Kidney (tissue), 22 donors: ENCODE measurements at places on chromosomes 3 and 15. TPM values are rescaled to one million over a fixed set of nuclear protein-coding genes. Genes with fewer than 3 reads are reported as not detected.

GRCh38 chr3:123370819-123371218 is 78.1 kb downstream of the ADCY5 start:
- H3K27me3 ChIP-seq = no peaks in the 10 kb centered on the region
- no peak for DNase-seq
- no peaks in the 10 kb centered on the region for H3K36me3 ChIP-seq
- H3K27ac ChIP-seq = no peak overlapping the region

GRCh38 chr3:13785853-13786436 is 93.9 kb downstream of the WNT7A start:
- H3K27me3 ChIP-seq = no peaks in the 10 kb centered on the region
- H3K4me1 ChIP-seq = no peaks in the 10 kb centered on the region
- H3K27ac ChIP-seq = no peak overlapping the region
- H3K4me3 ChIP-seq = no peak overlapping the region
- no peaks in the 10 kb centered on the region for H3K36me3 ChIP-seq

Gene UROC1
- not detected for total RNA-seq

- H3K4me3 ChIP-seq = no peak overlapping the region
- DNase-seq = no peak
- peaks cover 4% of the 10 kb centered on the region for H3K4me1 ChIP-seq
- H3K27ac ChIP-seq = no peak overlapping the region
- no peaks in the 10 kb centered on the region for H3K27me3 ChIP-seq
These were observed 43.1 kb downstream of the GBE1 start for GRCh38 chr3:81718311-81718710.

- no peak for DNase-seq
- no peaks in the 10 kb centered on the region for H3K36me3 ChIP-seq
- no peak overlapping the region for H3K4me3 ChIP-seq
- no peak overlapping the region for H3K27ac ChIP-seq
These were observed 60.3 kb downstream of the STRIT1 start for GRCh38 chr3:155233213-155233612.

Gene ADGRG7
- not detected for total RNA-seq

- no peaks in the 10 kb centered on the region for H3K36me3 ChIP-seq
- no peak overlapping the region for H3K27ac ChIP-seq
- H3K27me3 ChIP-seq = no peaks in the 10 kb centered on the region
- no peak overlapping the region for H3K4me3 ChIP-seq
- no peaks in the 10 kb centered on the region for H3K4me1 ChIP-seq
- DNase-seq = no peak
These were observed 400.4 kb downstream of the MAGI1 start for GRCh38 chr3:65638301-65638700.

- peak; percentile 55 for DNase-seq
- H3K27me3 ChIP-seq = peaks cover 2% of the 10 kb centered on the region
- peak overlapping the region; percentile 30 for H3K4me3 ChIP-seq
These were observed 130.3 kb downstream of the MINAR1 start for GRCh38 chr15:79562403-79562815.

- H3K4me3 ChIP-seq = no peak overlapping the region
- H3K27ac ChIP-seq = no peak overlapping the region
- no peaks in the 10 kb centered on the region for H3K27me3 ChIP-seq
These were observed 221.2 kb downstream of the SNRPN start for GRCh38 chr15:25175789-25176615.

GRCh38 chr15:92817339-92817886 is 82.7 kb upstream of the CHD2 start:
- H3K4me1 ChIP-seq = peaks cover 7% of the 10 kb centered on the region
- DNase-seq = no peak
- H3K27ac ChIP-seq = no peak overlapping the region
- H3K36me3 ChIP-seq = no peaks in the 10 kb centered on the region

DNA sequence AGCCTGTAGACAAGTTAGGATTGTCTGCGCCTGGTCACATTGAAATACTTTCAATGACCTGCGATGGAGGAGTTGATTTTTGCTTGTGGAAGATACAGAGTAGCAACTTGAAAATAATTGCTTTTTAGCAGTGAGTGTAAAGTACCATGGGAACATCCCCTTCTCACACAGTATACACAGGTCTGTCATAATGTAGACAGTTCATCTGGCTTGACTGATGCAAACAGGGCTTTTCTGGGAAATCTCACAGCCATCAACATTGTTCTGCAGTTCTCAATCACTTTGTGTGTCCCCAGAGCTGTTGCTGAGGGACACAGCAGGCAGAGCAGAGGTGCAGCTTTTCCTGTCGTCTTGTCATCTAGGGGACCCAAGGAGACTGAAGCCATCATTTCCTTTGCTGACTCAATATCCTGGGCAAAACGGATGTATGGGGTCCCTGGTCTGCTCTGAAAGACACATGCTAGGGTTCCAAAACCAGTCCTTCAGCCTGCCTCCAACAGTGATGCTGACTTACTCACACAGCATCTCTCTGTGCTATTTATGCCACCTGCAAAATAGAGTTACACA is 5.3 kb upstream of the REC114 start:
- H3K27ac ChIP-seq = no peak overlapping the region
- no peaks in the 10 kb centered on the region for H3K4me1 ChIP-seq
- H3K27me3 ChIP-seq = no peaks in the 10 kb centered on the region
- no peak overlapping the region for H3K4me3 ChIP-seq

DNA sequence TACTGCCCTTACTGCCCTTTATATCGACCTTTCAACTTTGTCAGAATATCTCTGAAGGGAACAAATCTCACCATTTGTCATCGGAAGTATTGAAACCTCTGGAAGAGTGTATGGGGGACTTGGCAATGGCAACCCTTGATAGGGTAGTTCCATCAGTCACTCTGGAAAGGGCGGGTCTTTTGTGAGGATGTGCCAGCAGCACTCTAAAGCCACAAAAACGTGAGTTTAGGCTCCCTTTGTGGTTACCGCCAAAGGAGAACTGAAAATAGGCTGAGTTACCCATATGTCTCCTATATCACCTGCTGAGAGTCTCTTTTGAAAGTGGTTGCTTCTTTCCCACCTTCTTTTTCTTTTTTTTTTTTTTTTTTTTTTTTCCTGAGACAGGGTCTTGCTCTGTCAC is 296.8 kb upstream of the CHRM5 start:
- DNase-seq = no peak
- no peaks in the 10 kb centered on the region for H3K4me1 ChIP-seq
- H3K27me3 ChIP-seq = no peaks in the 10 kb centered on the region
- H3K36me3 ChIP-seq = no peaks in the 10 kb centered on the region

DNA sequence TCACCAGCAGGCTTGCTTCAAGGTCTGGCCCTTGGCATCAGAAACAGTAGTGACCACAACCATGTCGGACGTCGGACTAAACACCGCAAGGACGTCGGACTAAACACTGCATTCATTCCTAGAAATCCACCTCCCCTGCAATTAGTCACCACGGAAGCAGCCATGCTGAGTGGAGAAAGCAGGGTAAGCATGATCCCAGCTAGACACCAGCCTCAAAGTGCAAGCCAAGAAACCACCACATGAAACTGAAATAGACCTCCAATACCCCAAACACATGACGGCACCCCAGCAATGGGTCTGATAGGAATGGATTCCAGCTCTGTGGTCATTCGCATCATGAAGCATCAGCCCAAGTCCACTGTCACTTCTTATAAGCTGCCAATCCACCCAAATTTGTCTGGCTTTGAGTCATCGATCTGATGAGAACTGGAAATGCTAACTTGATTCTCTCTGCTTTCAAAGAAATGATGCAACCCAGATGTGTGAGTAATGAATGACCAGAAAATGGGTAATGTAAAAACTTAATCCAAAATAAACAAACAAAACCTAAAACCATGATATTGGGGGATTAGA is 348.3 kb upstream of the TMCO5A start:
- no peak for DNase-seq
- H3K4me3 ChIP-seq = no peak overlapping the region
- no peaks in the 10 kb centered on the region for H3K4me1 ChIP-seq
- no peaks in the 10 kb centered on the region for H3K27me3 ChIP-seq
- H3K27ac ChIP-seq = no peak overlapping the region

DNA sequence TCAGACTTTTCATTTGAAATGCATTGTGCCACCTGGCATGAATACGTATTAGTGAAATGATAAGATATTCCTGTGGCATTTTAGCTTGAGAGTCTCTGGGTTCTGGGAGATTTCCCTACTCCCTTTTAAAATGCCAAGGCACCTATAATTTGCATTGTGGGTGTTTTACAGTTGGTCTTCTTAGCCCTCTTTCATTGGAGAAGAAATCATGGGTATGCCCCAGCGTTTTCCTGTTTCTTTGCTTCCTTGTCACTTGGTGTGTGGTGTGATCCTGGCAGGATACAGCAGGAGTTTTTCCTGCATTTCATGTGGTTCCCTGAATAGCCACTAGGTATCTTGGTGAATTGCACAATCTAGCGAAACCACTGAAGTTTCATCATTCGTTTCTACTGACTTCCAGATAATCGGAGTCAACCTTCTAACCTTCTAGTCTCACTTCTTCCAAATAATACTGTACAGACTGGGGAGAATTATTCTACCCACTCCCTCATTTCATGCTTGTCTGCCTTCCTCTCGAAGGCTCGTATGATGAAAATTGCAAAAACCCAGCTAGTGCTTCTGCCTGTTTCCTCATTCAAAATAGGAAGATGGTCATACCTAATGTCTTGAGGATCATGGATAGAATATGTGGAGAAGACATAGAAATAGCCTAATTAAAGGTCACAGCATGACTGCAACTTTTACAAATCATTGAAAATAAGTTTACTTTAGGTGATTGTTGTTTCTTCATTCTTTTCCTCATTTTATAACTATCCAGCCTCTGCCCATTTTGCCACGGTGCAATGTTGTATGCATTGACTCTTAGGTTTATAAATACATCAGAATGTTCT is 2.6 kb downstream of the BHLHE40 start:
- H3K27me3 ChIP-seq = no peaks in the 10 kb centered on the region
- H3K4me1 ChIP-seq = peaks cover 8% of the 10 kb centered on the region
- DNase-seq = no peak
- H3K4me3 ChIP-seq = peak overlapping the region; percentile 98

Gene ZNF501
- total RNA-seq = 4.2 TPM

DNA sequence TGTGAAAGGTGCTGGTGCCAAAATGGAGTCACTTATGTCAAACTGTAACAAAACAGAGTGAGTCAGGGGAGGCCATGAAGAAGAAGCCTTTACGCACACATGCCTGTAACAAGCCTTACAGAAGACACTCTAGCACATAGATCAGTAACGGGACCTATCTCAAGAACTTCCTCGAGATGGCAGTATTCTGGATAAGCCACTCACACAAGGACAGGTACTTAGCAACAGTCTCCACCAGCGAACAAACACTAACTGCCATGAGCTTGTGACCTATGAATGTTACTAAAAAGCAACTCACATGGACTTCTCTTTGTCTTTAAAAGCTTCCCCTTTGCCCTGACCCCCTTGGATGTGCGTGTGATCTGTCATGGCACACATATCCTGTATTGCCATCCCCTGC is 235.1 kb downstream of the CD47 start:
- H3K27ac ChIP-seq = no peak overlapping the region
- no peaks in the 10 kb centered on the region for H3K27me3 ChIP-seq
- no peak for DNase-seq
- H3K4me3 ChIP-seq = no peak overlapping the region
- H3K4me1 ChIP-seq = no peaks in the 10 kb centered on the region

- DNase-seq = no peak
- no peaks in the 10 kb centered on the region for H3K27me3 ChIP-seq
- no peak overlapping the region for H3K27ac ChIP-seq
- H3K36me3 ChIP-seq = no peaks in the 10 kb centered on the region
These were observed 38.4 kb downstream of the PGPEP1L start for GRCh38 chr15:98969126-98969735.

Gene TMCC1
- total RNA-seq = 42.4 TPM
